HuH-7.5 (cell line): ENCODE measurements at places on chromosomes 5 and 9.
A peak's percentile ranks its signal among the peaks of the same experiment; 100 is the strongest.

- no peak for DNase-seq
Observed at GRCh38 chr5:97119007-97119390, 23.4 kb downstream of the LIX1 start.

GRCh38 chr5:176754376-176754973, 55.9 kb upstream of the UNC5A start:
- DNase-seq, result no peak

DNA sequence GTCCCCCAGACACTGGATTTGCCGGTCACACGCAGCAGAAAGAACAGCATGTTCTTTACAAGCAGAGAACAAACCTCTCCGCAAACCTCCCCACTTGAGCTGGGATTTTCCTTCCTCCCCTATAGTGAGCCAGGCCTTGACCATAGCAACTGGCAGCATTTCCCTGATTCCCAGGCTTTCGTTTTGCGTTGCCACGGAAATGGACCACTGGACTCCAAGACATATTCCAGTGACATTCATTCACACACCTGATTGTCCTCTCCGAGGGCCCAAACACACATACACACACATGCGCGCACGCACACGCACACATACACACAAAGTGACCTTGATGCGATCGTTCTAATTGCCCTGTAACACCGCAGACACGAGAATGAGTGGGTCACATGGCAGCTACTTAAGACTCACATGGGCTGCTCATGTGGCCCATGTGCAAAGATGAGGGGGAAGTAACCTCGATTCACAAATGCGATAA, 80.9 kb upstream of the CPEB4 start:
- no peak for DNase-seq

GRCh38 chr5:143916451-143916850, 104.5 kb downstream of the HMHB1 start:
- no peak for DNase-seq

- DNase-seq, result no peak
Observed at GRCh38 chr5:108367679-108368334, 14.1 kb downstream of the FBXL17 start.

DNA sequence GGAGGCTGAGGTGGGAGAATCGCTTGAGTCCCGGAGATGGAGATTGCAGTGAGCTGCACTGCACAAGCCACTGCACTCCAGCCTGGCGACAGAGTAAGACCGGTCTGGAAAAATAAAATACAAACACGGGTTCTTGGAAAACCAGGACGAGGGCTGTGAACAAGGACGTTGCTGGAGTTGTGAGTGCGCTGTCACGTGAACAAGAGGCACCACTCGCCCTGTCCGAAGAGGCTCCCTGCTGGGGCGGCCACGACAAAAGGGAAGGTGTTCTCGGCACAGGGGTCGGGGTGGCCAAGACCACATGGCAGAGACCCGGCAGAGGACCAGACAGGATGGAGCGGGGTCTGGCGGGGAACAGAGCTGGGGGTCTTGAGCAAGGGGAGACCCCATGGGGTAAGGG, 30.6 kb upstream of the UBAC1 start:
- DNase-seq, result no peak

DNA sequence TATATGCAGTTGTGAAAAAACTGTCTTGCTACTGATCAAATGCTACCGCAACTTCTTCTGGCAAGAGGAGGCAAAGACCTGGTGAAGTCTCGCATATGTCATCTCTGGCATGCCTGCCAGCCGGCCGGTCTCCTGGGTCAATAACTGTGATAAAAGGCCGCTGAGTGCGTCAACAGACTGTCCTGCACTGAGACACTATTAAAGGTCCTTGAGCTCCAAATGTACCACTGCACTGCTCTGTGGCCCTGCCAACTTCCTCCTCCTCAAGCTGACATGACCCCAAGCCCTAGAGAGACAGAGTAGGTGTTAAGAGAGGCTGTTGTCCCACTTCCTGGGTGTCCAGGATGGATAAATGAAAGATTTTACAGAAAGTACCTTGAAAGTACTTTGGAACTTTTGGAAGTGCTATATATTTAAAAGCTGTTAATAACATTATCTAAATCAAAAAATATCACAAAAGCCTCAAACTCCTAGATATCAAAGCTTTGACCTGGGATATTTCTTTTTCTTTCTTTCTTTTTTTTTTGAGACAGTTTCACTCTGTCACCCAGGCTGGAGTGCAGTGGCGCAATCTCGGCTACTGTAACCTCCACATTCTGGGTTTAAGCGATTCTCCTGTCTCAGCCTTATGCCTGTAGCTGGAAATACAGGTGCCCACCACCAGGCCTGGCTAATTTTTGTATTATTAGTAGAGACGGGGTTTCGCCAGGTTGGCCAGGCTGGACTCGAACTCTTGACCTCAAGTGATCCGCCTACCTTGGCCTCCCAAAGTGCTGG, 31.5 kb downstream of the RAPGEF1 start:
- no peak for DNase-seq

DNA sequence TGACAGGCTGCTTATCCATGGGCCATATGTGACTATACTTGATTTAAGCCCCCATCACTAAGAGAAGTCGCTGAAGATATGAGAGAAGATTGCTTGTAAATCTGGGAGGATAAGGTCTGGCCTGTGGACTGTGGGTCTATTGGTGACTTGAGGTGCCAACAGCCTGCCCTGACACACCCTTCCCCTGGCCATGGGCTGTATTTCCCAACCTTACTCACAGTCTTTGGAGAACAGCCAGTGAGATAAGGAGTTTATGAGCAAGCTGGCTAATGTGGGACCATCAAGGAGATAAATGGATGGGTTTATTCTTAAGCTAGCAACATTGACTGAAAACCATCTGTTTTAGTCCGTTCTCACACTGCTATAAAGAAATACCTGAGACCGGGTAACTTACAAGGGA, 231.3 kb downstream of the ZSWIM6 start:
- no peak for DNase-seq

DNA sequence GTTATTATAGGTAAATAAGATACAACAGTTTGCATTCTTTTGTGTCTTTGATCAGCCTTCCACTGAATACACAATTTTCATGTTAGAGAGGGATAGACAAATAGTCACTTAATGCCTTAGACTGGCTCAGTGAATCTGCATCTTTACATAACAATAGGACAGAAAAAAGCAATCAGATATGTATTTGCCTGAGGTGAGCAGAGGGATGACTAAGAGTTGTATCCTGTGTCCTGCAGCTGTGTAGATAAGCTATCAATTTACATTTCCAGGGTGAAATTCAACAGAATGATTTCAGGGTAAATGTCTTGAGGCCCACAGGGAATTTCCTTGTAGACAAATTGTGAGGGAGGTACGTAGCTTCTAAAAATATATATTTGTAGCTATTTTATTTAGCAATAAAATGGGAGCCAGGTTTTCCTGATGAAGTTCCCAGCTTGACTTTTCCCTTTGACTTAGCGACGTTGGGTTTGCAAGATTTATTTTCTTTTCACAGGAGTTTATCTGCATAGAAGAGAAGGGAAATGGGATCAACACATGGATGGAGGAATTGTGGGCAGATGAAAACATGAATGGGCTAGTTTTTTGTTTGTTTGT, 586.1 kb upstream of the CDH6 start:
- no peak for DNase-seq

- no peak for DNase-seq
Observed at GRCh38 chr9:135108831-135109510, 21.5 kb downstream of the OLFM1 start.

GRCh38 chr9:131503626-131504465, 1.1 kb downstream of the POMT1 start:
- peak; percentile 85 for DNase-seq

DNA sequence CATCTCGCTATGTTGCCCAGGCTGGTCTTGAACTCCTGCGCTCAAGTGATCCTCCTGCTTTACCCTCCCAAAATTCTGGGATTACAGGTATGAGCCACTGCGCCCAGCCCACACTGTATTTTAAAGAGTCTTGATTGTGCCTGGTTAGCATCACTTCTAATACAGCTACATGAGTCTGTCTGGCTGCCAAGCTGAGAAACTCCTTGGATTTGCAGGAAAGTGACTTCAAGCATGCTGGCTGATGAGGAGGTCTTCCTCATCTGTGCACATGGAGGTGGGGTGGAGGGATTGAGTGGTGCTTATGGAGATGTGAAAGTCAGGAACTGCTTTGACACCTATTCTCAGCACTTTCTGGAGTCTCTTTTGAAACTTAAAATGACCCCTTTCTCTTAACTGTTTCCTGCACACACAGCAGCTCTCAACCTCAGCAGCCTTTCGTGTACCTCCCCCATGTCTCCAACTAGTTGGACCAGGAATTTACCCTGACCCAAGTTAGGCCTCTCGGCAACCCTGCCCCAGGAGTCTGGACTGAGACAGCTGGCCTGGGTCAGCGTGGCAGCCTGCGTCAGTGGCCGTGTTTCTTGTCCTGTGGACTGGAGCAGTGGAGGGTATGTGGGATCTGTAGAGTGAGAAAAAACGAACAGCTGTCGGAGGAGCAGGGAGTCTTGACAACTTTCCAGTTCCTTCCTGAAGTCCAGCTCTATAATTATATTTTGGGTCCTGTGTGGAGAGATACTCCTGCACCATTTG, 72.5 kb downstream of the ACER2 start:
- DNase-seq, result no peak

- no peak for DNase-seq
Observed at GRCh38 chr5:173671121-173671949, 54.9 kb upstream of the BOD1 start.

GRCh38 chr5:129807162-129807814, 59.4 kb downstream of the MINAR2 start:
- DNase-seq, result no peak

DNA sequence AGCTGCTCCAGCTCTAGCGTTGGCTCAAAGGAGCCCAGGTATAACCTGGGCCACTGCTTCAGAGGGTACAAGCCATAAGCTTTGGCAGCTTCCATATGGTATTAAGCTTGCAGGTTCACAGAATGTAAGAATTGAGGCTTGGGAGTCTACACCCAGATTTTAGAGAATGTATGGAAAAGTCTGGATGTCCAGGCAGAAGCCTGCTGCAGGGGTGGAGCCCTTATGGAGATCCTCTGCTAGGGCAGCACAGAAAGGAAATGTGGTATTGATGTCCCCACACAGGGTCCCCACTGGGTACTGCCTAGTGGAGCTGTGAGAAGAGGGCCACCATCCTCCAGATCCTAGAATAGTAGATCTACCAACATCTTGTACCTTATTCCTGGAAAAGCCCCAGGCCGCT, 626.9 kb downstream of the MAT2B start:
- no peak for DNase-seq

GRCh38 chr5:170139786-170140335, 34.2 kb downstream of the FOXI1 start:
- no peak for DNase-seq

GRCh38 chr5:33975852-33976251, 8.6 kb downstream of the SLC45A2 start:
- no peak for DNase-seq

DNA sequence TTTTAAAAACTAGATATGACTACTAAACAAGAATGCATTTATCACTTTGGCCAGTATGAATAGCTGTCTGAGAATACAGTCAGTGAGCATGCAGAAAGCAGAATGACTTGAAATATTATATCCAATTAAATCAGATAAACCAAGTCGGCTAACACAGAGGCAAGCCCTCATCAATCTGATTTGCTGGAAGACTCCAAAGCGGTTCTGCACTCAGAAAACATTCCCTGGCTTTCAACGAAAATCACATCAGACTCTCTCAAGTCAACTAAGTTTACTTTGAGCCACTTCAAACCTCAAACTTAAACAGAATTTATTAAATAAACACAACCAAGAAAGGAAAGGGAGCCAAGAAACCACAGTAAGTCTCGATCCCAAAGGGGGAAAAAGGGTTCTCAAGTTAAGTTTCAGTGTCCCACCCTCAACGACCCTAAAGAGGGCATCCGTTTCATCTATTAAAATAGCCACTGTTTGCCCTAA, 1.4 kb downstream of the MYO10 start:
- no peak for DNase-seq

GRCh38 chr5:14110680-14111079, 32.5 kb upstream of the TRIO start:
- DNase-seq, result no peak

DNA sequence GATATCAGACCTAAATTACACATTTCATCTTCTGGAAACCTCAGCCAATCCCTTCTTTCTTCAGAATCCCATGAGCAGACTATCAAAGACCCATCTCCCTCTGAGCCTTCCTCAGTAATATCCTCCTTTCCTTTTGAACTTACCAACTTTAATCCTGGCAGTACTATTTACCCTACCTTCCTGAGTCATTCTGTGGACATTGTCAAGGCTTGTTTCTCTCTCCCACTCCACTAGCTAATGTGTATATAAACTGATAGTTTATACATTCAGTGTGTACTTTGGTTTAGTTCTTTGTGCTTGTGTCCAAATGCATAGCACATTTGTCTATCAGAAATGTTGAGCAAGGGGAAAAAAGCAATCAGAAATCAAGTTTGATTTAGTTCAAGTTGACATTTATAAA, 568.3 kb downstream of the CSNK1G3 start:
- no peak for DNase-seq

DNA sequence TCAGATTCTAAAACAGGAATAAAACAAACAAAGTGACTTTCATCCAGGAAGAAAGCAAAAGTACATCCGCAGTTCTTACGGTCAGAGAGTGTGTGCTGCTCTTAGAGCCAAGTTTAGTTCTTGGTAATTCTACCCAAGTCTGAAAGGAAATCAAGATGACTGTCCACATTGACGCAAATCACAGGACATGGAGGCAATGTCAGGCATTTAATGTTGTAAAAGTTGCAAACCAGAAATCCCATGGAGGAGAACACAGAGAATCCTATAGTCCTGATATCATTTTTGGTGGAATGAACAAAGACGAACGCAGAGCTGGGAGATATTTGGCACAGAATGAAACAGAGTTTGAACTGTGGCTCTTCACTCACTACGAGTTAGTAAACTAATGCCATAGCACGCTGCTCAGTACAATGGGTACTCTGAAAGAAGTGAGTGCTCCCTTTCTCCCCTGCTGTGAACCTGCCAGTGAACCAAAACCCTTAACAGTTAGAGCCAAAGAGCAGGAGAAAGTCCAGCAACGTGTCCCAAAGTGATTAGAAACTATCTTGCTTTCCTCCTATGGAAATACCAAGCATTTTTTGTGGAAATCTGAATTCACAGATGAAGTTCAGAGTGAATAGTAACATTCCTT, 74.3 kb downstream of the MUSK start:
- DNase-seq, result no peak
